ENCODE measurements at places on chromosomes 5 and 9. TPM values are rescaled to one million over a fixed set of nuclear protein-coding genes. Genes with fewer than 3 reads are reported as not detected.

DNA sequence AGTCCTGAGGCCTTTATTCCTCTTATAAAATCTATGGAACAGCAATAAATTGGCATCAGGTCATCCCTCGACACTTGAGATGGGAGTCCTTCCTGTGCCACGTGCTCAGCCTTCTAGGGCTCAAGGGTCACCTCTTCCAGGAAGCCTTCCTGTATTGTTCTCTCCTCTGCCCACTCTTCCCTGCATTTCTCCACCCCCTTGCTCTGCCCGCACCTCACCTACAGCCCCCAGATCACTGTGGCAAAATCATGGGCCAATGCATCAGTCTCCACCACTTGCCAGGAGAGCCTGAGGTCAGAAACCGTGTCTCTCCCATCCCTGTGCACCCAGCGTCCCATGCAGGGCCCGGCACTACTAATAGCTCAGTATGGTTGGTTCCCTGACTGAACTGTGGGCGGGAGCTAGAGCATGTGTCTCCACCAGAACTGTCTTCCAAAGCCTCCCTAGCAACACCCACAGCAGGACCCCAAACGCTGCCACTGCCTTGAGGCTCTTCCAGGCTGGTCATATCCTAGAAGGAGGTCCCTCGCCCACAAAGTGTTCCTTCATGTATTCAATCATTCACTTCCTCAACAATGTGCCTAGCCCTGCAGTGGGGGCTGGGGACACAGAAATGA, 13.5 kb downstream of the DUSP1 start:
- DNase-seq, result no peak

GRCh38 chr5:14276380-14276779, 133.2 kb downstream of the TRIO start:
- DNase-seq, result no peak

- no peak for DNase-seq
These were observed 910 bp downstream of the TRIM14 start for GRCh38 chr9:98117984-98118639.

DNA sequence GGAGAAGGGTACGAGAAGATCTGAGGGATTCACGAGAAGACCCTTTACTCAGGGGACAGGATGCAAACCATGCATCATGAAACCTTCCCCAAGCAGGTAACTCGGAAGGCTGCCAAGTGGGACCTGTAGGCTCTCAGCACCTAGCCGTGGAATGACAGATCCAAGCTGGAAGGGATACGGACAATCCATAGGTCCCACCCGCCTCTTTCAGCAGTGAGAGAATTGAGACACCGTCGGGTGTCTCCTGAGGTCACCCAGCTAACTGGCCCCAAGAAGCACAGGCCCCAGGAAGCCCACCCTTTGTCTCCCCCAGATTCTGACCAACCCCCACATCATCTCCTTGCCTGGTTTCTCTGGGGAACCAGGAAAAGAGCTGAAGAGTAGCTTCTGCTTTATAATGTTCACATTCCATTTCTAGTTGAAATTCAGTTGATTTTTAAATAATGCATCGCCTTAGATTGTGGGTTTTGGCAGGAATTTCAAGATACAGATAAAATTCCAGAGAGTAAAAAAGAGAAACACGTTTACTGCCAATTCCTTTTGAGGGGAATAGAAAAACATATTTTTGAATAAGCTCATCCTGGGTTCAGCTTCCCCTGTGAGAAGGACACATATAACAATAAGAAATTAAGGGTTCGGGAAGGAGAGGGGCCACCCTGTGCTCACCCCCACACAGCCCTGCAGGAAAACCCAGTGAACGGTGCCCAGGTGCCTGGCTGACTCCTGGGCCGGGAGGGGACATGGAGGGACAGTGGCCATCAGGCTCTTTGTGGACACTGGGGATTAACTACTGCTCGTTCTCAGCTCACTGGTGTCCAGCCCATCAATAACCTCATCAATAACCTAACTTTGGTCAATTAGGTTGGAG, 51.1 kb downstream of the NSUN2 start:
- DNase-seq, result no peak

DNA sequence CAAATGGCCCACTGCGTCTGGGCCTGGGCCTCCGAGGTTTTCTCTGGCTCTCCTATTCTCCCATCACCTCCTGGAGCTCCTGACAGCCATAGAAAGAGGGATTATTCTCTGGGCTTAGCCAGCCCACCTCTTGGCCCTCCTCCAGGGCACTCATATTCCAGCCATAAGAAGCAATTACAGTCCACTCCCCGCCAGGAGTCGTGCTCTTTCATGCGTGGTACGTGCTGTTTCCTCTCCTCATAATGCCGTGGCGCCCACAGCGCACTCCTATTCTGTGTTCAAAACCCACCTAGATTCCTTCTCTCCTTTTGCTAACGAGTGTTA, 240.8 kb upstream of the ZNF462 start:
- no peak for DNase-seq

The IL9 gene
- total RNA-seq, result not detected

The RMRP gene
- 50,424 TPM for total RNA-seq

The F2RL1 gene
- total RNA-seq, result 5.3 TPM

The WWC1 gene
- 20.2 TPM for total RNA-seq

Measured in spinal cord (tissue), 10 donors.